ENCODE measurements at places on chromosomes 6 and 20. TPM values are rescaled to one million over a fixed set of nuclear protein-coding genes. Genes with fewer than 3 reads are reported as not detected.

Gene YTHDF1
- total RNA-seq, result 51.0 TPM

Gene PPT2
- 6.1 TPM for total RNA-seq

Gene SLC32A1
- not detected for total RNA-seq

Gene RFX6
- not detected for total RNA-seq

Gene ITPA
- total RNA-seq, result 124 TPM

Gene FAM83D
- 75.0 TPM for total RNA-seq

Gene NPEPL1
- total RNA-seq, result 32.0 TPM

Gene MCCD1
- not detected for total RNA-seq

Gene GABRR1
- total RNA-seq, result not detected

Gene VGLL2
- total RNA-seq, result not detected

Gene GRM1
- total RNA-seq, result not detected

Gene MACROD2
- 1.4 TPM for total RNA-seq

Gene HMGN4
- 60.1 TPM for total RNA-seq

Gene FAM217A
- total RNA-seq, result not detected

Gene PTCRA
- total RNA-seq, result not detected
